ENCODE measurements at places on chromosomes 16 and 17.

GRCh38 chr16:35255186-35255803, 1795.9 kb downstream of the TP53TG3F start:
- DNase-seq = no peak

DNA sequence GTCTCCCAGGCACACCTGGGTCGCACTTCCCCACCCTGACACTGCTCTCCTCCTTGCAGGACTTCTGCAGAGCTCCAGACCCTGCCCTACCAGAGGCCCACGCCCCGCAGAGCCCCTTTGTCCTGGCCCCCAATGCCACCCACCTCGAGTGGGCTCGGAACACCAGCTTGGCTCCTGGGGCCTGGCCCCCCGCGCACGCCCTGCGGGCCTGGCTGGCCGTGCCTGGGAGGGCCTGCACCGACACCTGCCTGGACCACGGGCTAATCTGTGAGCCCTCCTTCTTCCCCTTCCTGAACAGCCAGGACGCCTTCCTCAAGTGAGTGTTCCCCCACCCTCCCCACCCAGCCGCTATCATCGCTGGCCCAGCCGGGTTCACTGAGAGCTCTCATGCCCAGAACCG, 79.6 kb downstream of the MGAT5B start:
- no peak for DNase-seq

GRCh38 chr16:53817117-53817755, 113.3 kb downstream of the FTO start:
- DNase-seq = no peak

DNA sequence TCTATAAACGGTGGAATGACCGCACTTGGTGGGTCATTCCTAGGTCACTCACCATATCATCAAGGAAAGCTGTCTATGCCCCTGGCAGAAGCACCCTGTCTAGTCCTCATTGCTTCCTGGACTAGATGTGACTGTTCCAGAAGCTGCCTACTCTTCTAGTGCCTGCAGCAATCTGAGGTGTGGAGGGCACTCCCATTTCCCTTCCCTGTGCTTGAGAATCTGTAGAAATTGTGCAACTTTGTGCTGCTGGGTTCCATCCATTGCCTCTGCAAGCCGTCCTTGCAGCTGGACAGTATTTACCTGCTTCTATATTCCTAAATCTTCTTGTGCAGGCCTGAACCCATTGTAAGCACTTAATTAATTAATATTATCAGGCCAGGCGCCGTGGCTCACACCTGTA, 52.1 kb downstream of the CACNG3 start:
- no peak for DNase-seq

DNA sequence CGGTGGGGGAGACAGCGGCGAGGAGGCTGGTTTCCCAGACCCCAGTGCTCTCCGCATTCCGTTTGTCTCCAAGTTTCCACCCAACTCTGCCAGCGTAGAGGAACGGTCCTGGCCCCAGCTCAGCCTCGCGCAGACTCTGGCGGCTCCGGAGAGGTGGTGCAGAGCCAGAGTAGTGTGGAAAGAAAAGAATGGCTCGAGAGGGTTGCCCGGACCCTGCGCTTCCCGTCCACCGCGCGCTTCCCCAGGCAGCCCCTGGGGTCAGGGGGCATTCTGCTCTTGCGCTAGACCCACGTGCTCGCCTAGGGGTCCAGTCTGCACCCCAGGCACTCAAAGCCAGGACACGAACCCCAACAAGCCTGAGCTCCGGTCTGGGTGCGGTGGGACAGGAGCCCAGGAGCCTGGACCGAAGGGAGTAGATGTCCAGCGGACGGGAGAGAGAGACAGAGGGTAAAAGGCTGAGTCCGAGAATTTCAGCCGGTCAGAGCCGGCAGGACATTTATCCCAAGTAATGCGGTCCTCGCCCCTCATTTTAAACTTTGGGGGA, 3.8 kb downstream of the PMP22 start:
- no peak for DNase-seq

GRCh38 chr17:41917679-41918313, 955 bp downstream of the ACLY start:
- DNase-seq = peak; percentile 54

- DNase-seq = no peak
Observed at GRCh38 chr16:25317732-25318316, 60.2 kb upstream of the ZKSCAN2 start.

GRCh38 chr16:14203166-14203565, 132.0 kb downstream of the MRTFB start:
- no peak for DNase-seq

DNA sequence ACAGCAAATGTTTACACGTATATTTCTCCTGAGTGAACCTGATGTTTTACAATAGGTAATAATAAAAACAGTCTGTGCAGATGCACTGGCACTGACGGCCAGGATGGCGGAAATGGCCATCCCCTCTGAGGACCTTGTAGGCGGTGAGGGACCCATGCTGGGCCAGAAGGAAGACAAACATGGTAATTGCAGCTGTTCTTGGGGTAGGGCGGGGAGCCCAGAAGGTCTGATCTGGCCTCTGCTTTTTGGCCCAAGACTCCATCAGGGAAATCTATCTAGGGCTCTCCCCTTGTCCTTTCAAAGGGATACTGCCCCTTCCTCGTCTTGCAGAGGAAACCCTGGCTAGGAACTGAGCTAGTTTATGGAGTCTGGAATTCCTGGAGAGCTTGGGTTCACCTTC, 7.4 kb upstream of the LGALS9 start:
- no peak for DNase-seq

DNA sequence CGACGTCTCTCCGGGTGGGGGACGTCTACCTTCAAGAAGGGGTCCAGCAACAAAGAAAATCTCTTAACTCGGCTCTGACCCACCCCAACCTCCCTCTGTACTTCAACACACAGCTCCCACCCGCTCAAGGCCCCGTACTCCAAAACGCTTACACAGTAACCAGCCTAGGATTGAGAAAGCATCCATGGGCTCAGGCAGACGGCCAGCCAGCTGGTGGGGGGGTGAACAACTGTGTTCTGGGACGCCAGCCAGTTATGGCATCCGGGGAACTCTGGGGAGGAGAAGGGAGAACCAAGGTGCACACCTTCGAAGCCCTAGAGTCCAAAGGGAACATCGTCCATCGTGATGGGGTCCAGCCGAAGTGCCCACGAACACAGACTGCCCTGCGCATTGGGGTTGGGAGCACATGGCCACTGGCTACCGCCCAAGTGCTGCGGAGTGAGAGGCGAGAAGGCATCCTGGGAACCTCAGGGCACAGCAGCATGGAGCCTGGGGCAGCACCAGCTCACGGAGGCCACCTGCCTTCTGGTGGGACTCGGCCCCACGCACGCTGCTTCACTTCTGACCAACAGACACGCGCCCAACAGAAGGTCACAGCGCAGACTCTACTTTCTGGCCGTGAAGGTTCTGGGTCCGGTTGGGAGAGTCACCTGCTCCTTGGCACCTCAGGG, 14.3 kb downstream of the SLC16A3 start:
- no peak for DNase-seq

GRCh38 chr17:32555611-32556310, 69.0 kb downstream of the CDK5R1 start:
- DNase-seq = no peak

DNA sequence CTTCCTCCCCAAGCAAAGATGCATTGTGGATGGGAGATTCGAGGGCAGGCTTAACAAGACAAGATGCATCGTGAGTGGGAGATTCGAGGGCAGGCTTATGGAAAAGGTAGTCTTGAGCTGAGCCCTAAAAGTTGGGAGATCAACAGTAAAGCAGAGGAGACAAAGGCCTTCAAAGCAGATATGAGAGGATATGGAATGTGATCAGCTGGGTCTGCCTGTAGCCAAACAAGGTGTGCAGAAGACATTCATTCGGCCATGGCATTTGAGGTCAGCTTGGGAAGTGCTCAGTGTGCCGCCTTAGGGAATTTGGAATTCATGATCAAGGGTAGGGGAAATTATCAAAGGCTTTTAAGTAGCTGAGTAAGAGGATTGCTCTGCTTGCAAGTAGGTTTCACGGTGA, 39.5 kb downstream of the DNAH9 start:
- DNase-seq = no peak

DNA sequence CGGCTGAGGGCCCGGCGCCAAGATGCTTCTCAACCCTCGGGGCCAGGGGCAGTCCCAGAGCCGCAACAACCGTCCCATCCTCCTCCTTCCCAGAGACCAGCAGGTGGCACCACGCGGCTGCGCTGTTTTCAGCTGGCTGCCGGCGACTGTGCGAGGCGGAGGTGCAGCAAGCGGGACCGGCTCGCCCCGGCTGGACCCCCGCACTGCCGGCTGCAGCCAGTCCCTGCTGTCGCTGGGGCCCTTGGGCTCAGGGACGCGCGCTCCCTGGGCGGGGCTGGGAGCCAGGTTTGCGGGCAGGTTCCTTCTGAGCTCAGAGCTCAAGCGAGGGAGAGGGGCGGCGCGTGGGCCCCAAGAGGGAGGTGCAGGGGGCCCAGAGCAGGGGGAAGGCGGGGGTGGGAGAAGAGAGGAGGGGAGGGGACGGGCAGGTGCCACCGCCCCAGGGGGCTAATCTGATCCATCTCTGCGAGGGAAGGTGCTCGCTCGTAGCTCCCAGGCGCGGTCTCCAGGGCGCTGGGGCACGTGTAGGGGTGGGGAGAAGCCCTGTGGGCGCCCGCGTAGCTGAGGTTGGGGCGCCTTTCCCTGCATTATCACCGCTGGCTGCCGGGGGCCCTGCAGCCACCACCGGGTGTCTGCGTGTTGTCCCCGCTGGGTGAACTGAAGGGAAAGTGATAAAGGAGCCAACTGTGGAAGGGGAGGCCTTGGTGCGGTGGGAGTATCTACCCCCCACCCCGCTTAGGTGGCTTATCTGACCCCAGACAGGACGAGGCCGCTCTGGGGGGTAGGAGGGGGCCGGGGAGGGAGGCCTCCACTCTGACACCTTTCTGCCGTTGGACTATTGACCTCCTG, 24.2 kb downstream of the STAT5A start:
- DNase-seq = peak; percentile 85

GRCh38 chr16:24749310-24749709, 19.9 kb downstream of the TNRC6A start:
- no peak for DNase-seq

GRCh38 chr16:85238233-85238647, 126.0 kb upstream of the CIBAR2 start:
- DNase-seq = no peak

GRCh38 chr17:44312396-44313104, 4.1 kb downstream of the RUNDC3A start:
- no peak for DNase-seq

GRCh38 chr16:50280932-50281331, 14.6 kb downstream of the ADCY7 start:
- no peak for DNase-seq

GRCh38 chr16:50103764-50104163, 38.0 kb downstream of the HEATR3 start:
- no peak for DNase-seq

DNA sequence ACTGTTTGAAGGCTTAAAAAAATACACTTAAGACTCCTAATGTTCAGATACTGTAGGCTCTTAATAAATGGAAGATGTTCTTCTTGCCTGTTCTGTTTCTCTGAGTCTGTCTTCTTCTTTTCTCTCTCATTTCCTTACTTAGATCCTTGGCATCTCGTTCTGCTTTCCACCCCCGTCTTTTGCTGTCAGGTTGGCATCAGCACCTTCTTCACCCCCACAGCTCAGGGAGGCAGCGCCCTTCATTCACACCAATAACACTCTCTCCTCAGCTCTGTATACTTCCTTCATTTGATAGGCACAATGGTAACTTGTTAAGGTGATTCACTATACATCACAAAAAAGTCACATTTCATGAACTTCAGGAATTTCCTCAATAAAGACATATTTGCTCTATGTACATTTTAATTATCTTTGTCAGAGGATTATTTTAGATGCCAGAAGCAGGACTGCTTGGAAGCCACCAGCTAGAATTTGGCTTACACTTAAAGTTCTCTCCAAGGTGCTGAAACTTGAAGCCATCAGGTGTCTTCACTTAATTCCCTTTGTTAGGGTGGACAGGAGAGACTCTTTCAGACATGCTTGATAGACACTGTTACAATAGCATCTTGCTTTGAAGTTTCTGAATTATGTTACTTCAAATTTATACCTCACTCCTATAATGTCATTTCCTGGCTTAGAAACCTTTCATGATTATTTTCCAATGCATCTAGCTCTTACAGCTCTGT, 670.1 kb upstream of the C16orf82 start:
- no peak for DNase-seq

DNA sequence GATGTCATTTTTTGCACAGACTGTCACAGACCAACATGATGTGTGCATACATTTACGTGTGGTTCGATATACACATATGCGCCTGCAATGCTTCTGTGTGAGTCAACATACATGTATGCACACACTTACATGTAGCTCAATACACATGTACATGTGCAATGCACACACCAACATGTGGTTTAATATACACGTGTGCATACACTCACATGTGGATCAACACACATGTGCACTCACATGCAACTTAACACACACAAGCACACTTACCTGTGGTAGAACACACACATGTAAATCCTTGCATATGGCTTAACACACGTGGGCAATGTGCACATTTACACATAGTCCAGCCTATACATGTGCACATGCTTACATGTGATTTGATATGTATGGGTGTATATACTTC, 97.5 kb downstream of the CYLD start:
- DNase-seq = no peak

Data from activated naive CD4-positive, alpha-beta T cell treated with anti-CD3 and anti-CD28 coated beads, Interleukin-2, amount 10 ng/mL, durations not matched to agents 7 days and 5 days (primary cell).